Lung (tissue), 17 donors: ENCODE measurements at places on chromosomes 16 and 17. TPM values are rescaled to one million over a fixed set of nuclear protein-coding genes. Genes with fewer than 3 reads are reported as not detected.

The ANKRD11 gene
- 67.8 TPM for polyA plus RNA-seq

The STAT3 gene
- polyA plus RNA-seq: 69.9 TPM

The GPS2 gene
- 68.6 TPM for polyA plus RNA-seq

The CD300LG gene
- polyA plus RNA-seq: 1.4 TPM

The TBC1D28 gene
- polyA plus RNA-seq: not detected

The FOXC2 gene
- polyA plus RNA-seq: 0.37 TPM

The ABCC1 gene
- 22.0 TPM for polyA plus RNA-seq

The SEZ6L2 gene
- polyA plus RNA-seq: 4.6 TPM

The CENPT gene
- 30.6 TPM for polyA plus RNA-seq

The UNC45B gene
- 0.16 TPM for polyA plus RNA-seq

The WNT9B gene
- 0.18 TPM for polyA plus RNA-seq
